ENCODE measurements at places on chromosomes 6 and 20.

DNA sequence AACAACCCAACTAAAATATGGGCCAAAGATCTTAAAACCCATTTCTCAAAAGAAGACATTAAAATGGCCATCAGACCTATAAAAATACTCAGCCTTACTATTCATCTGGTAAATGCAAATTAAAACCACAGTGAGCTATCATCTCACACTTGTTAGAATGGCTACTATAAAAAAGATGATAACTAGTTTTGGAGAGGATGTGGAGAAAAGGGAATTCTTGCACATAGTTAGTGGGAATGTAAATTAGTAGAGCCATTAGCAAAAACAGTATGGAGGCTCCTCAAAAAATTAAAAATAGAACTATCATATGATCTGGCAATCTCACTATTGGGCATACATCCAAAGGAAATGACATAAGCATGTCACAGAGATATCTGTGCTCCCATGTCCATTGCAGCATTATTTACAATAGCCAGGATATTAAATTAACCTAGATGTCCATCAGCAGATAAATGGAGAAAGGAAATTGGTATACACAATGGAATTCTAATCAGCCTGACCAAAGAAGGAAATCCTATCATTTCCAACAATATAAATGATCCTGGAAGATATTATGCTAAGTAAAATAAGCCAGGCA lies 2.9 kb downstream of the SIRPB1 start:
- DNase-seq = no peak

GRCh38 chr6:112433457-112433856 lies 86.3 kb downstream of the RFPL4B start:
- no peak for DNase-seq

DNA sequence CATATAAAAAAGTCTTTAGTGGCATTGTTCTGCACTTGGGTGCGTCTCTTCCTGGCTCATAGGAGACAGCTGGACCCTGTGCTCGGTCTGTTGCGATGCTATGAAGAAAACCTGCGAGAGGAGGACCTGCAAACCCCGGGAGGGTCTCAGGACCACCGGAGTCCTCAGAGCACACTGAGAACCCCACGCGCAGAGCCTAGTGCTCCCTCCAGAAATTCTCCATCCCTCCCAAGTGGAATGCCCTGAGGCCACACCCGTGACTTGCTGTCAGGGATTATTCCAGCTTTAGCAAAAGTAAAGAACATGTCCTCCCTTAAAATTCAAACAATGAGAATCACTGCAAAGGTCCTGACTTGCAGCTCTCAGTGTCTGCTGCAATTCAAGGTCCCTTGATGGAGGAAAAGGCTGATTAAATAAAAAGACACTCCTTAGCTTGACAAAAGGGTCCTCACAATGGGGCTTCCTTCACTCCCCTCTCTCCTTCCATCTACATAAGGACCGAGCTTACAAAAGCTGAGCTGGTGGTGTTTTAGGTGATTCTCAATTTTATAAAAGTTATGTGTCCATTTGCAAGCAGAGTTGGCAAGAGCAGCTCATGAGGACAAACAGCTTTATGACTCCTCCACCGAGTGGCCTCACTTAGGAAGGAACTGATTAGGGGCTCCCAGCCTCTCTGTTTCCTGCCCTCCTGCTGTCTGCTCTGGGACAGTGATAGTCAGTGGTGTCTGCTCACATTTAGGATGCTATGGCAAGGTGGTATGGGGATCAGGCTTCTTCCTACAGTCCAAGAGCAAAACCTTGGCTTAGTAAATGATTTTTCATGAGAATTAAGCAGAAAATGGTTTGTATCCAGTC lies 97.0 kb downstream of the RAMACL start:
- no peak for DNase-seq

DNA sequence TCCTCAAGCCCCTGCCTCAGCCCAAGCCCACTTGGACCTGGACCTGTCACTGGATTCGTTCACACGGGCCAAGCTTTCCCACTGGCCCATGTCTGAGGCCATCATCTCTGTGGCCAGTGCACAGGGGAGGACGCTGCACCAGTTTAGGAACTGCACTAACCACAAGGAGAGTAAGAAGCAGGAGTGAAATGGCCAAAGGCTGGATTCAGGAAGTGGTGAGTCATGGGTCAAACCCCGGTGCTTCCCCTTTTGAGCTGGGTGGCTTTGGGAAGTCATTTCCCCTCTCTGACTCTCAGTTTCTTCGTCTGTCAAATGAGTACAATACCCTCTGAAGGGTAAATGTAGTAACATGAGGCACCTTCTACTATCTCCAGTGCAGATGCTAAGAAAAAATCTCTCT lies 87.9 kb downstream of the CD40 start:
- no peak for DNase-seq

DNA sequence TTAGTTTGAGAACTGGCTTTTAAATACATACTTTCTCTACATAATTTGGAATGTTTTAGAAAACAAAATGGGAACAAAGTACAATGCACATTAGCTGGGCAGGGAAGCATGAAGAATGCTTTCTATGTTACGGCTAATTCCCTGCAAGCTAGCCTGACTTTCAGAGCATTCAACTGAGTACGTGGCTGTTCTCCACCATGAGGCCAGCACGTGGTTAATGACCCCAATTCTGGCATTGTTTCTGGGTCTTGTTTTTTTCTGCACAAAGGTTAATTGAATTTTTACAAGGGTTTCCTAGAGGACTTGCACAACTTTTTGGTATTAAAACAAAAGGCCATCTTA lies 208.6 kb upstream of the AGPAT4 start:
- DNase-seq = no peak
